Spleen (tissue), 13 donors: ENCODE measurements at places on chromosomes 2 and 18.

- peak; percentile 91 for DNase-seq
Measured at GRCh38 chr2:73985308-73986084, 786 bp downstream of the TET3 start.

GRCh38 chr2:30348825-30349224 lies 98.2 kb upstream of the LCLAT1 start:
- DNase-seq: no peak

DNA sequence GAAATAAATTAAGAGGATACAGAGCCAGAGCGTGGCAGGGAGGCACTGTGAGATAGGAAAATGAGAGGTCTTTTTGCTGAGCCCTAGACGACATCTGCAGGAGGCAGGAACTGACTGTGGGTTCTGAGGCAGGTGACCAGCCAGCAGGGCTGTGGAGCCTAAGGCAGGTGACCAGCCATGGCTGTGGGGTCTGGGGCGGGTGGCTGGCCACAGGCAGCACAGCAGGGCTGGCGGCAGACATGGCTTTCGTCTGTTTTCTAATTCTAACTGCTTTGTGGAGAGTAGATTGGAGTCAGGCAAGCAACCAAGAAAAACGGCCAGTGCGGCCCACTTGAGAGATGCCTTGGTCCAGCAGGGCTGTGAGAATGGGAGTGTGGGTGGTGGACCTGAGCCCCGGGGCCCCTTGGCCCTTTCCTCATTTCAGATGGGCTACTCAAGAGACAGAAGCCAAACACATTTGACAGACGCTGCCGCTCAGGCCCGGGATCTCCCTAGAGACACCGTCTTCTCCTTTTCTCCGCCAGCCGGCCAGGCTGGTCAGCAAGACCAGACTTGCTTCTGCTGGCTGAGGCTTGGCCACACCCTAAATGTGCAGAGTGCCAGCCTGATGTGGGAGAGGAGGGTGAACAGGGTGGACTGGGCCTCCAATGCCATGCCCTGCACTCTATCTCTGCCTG lies 19.7 kb upstream of the GNAL start:
- no peak for DNase-seq

GRCh38 chr2:182228073-182228473 lies 198.8 kb downstream of the PDE1A start:
- no peak for DNase-seq

- DNase-seq: no peak
Measured at GRCh38 chr2:16658076-16658739, 7.4 kb downstream of the CYRIA start.
